ENCODE measurements at places on chromosomes 5 and 9.

DNA sequence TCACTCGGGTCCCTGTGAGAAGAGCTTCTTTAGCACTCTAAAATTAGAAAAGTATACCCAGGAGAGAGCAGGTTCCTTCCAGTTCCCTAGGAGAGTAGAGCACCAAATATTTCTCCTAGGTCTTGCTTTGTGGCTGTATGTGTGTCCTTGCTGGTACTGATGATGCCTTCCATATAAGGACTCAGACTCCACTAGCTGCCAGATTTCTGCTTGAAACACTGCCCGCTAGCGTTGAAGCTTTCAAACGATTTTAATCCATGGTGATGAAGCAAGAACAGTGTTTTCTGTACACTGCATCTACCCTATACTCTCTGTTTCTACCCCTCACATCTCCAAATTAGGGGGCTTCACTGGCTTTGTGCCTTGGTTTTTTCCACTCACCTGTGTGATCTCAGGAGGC lies 2.4 kb upstream of the SMC2 start:
- no peak for DNase-seq

GRCh38 chr5:132464156-132464939 lies 26.2 kb downstream of the IRF1 start:
- no peak for DNase-seq

- DNase-seq: no peak
Observed at GRCh38 chr5:132000677-132001453, 10.6 kb downstream of the ACSL6 start.

DNA sequence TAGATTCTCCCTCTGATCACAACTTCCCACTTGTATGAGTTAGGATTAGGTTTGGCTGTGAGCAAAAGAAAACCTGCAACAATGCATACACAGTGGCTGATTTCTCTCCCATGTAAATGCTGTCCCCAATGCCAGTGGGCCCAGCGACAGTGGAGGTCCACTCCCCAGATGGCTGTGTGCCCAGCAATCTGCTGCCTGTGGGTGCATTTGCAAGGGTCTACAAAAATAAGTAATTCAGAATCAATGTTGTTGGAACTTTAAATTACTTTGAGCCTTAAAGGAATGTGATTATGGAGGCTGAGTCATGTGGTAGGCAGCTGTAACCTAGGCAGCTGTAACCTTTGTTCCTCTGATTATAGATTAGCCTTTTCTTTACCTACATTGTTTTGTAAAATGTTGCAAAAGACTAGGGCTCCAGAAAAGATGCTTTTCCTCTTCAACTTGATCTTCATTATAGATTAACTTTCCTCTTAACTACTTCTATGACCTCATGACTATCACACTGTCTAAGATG lies 14.2 kb upstream of the MXD3 start:
- no peak for DNase-seq

DNA sequence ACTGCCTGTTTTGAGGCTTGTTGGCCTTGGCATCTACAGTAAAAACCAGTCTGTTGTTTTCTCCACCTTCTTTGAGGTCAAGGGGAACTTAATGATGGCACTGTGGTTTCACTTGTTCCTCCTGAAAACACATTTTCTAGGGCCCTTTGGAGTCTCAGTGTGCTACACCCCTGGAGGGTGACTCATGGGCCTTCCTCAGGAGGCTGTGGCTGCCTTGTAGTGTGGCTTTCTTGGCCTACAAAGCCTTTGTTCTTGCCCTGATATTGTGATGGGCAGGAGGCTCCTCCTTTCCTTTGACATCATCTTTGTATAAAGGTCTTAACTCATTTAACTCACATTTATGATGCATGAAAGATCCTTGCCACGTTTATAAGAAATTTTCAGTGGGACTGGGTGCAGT lies 56.3 kb upstream of the GPBP1 start:
- DNase-seq: no peak

DNA sequence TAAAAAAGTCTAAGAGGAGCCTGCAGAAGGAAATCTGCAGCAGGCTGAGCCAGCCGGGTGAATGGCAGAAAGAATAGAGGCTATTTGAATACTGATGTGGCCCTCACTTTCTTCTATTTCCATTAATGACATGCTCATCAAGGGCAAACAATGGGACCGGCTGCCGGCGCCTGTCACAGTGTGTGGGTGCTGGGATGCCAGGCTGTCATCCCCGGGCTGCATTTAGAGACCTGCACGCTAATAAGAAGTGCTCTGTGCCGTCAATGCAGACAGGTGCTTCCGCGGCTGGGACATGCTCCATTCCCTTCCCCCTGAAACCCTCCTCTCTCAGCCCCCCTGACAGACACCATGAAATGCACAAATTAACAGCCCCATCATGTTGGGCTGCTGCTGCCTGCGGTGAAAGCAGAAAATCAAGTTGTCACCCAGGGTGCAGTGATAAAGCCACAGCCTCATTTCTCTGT lies 217.7 kb upstream of the TBCA start:
- DNase-seq: no peak

GRCh38 chr9:130058154-130058553 lies 4.4 kb downstream of the GPR107 start:
- DNase-seq: no peak

- DNase-seq: no peak
Observed at GRCh38 chr5:140115186-140115500, 1.2 kb downstream of the PURA start.

- DNase-seq: no peak
Observed at GRCh38 chr9:98251551-98251950, 3.9 kb downstream of the TBC1D2 start.

Measured in D721Med (cell line).